ENCODE measurements at places on chromosomes 16 and 17. TPM values are rescaled to one million over a fixed set of nuclear protein-coding genes. Genes with fewer than 3 reads are reported as not detected.

- peaks cover 7% of the 10 kb centered on the region for H3K27me3 ChIP-seq
- H3K27ac ChIP-seq = no peak overlapping the region
- no peak overlapping the region for H3K4me3 ChIP-seq
- no peaks in the 10 kb centered on the region for H3K4me1 ChIP-seq
- peak; percentile 77 for DNase-seq
- peaks cover 7% of the 10 kb centered on the region for H3K36me3 ChIP-seq
Measured at GRCh38 chr17:80999536-81000333, 8.1 kb downstream of the CHMP6 start.

The NDE1 gene
- 31.7 TPM for total RNA-seq

- H3K4me1 ChIP-seq = no peaks in the 10 kb centered on the region
- no peak for DNase-seq
- H3K36me3 ChIP-seq = no peaks in the 10 kb centered on the region
- H3K4me3 ChIP-seq = no peak overlapping the region
- H3K27me3 ChIP-seq = no peaks in the 10 kb centered on the region
Measured at GRCh38 chr17:76897023-76897422, 28.8 kb downstream of the MGAT5B start.

The CACNG4 gene
- 0.31 TPM for total RNA-seq

The SECTM1 gene
- total RNA-seq = 87.5 TPM

GRCh38 chr16:70438585-70438968, 323 bp downstream of the ST3GAL2 start:
- peaks cover 7% of the 10 kb centered on the region for H3K4me1 ChIP-seq
- DNase-seq = peak; percentile 34

The EPN2 gene
- 45.4 TPM for total RNA-seq

The USP32 gene
- 53.1 TPM for total RNA-seq

DNA sequence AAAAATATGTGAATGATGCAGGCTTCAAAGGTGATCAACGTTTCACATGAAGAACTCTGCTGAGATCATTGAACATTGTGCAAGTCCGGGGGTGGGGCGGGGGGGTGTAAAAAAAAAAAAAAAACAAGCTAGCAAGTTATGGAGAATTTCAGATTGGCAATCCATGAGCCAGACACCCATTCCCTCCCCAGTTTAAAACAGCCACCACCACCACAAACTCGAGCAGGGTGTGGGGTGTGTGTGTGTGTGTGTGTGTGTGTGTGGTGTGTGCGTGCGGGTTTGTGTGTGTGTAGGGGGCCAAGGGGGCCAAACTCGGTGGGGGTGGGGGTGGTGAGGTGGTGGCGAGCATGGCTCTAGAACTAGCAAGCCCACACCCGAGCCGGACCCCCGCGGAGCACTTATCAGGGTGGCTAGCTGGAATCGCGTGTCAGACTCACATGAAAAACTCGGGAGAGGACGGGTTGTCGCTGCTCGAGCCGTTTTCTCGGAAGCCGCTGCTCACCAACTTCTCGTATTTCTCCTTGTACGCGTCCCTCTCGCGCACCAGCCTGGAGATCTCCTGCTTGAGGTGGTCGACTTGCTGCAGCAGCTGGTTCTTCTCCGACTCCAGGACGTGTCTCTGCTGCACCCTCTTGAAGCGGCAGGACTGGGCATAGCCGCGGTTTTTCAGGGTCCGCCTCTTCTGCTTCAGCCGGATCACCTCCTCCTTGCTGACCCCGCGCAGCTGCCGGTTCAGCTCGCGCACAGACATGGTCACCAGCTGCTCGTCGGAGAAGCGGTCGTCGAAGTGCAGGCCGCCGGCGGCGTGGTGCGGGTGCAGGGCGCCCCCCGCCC, 2.0 kb downstream of the MAF start:
- H3K27me3 ChIP-seq = no peaks in the 10 kb centered on the region
- no peaks in the 10 kb centered on the region for H3K36me3 ChIP-seq
- H3K4me1 ChIP-seq = no peaks in the 10 kb centered on the region
- peak overlapping the region; percentile 92 for H3K4me3 ChIP-seq

DNA sequence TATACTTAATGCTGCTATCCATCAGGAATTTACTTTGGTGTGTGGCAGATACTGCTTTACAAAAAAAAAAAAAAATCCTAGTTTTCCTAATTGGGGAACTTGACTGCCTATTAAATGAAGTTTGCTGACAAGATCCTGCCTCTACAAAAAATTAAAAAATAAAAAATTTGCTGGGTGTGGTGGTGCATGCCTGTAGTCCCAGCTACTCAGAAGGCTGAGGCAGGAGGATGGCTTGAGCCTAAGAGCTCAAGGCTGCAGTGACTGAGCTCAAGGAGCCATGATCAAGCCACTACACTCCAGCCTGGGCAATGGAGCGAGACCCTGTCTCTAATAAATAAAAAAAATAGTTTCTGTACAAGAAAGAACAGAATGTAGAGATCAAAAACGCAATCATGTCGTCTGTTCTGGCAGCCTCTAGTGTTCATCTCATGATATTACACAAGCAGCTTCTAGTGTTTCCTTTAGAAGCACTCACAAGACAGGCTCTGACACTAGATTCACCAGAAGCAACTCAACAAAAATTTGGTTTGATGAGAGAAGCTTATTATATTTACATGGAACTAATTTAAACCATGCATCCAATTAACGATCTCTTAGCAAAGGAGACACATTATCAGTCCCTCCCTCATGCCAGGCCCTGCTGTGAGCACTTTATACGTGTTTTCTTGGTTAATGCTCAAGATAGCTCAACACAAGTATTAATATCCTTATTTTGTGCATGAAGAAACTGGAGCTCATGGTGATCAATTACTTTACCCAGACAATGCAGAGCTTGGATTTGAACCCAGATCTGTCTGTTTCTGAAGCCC, 6.8 kb upstream of the KRTAP17-1 start:
- DNase-seq = no peak
- no peaks in the 10 kb centered on the region for H3K36me3 ChIP-seq
- H3K4me1 ChIP-seq = no peaks in the 10 kb centered on the region
- H3K27ac ChIP-seq = no peak overlapping the region

The CCDC40 gene
- total RNA-seq = 22.6 TPM

- H3K4me1 ChIP-seq = no peaks in the 10 kb centered on the region
- DNase-seq = no peak
- H3K27me3 ChIP-seq = no peaks in the 10 kb centered on the region
- H3K27ac ChIP-seq = no peak overlapping the region
Measured at GRCh38 chr17:81444610-81445339, 49.5 kb downstream of the BAHCC1 start.
